ENCODE measurements at places on chromosomes 4 and X.

GRCh38 chr4:971666-972500 is 1.5 kb downstream of the DGKQ start:
- no peak for DNase-seq

DNA sequence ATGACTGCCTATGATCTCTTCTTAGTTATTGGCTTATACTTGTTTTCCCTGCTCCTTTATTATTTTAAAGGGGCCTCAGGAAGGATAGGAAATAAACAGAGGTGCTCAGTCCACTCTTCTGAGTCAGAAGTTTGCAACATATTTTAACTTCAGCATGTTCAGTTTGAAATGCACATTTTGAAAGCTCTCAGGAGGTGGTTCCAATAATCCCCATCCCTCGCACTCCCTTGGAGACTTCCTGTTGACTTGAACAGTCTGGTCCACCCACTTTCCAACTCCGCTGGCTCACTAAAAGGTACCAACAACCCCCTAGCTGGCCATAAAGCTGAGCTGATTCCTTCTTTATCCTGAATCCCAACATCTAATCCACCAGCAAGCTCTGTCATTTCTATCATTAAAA is 78.3 kb upstream of the DUSP21 start:
- no peak for DNase-seq

- DNase-seq: no peak
Observed at GRCh38 chr4:142959173-142959572, 113.1 kb upstream of the INPP4B start.

- DNase-seq: no peak
Observed at GRCh38 chr4:140499391-140499790, 1.3 kb upstream of the MGAT4D start.

DNA sequence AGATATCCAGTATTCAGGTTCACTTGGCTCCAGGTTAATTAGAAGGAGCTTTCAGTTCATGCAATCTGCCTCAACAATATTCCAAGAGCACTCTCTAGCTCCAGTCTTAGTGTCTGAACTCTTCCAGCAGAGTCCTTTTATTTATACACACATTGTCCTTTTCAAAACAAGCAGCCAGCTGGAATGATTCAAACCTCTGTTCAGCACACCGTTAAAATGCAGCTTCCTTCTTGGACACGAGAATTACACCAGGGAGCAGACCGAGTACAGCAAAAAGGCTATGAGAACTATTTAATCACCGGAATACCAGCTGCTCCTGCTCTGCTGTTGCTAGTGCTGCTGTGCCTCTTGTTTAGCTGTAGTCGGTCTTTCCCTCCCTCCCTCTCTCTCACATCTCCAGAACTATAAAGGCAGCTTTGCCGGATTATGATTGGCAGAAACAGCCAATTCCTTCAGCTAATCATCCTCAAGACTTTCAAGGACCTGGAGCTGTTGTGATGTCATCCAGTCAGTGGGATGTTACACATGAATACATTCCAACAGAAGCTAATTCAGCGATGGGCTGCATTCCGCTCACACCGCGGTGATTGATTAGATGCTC is at the start of gene NDST4:
Gene NDST4 (minus strand): TSS at position 115 of the 601 bp plus-strand sequence. CDS start 36,584 bp downstream, outside the sequence.
- DNase-seq: no peak

GRCh38 chr4:31366041-31366440 is 645.9 kb downstream of the PCDH7 start:
- no peak for DNase-seq

GRCh38 chr4:2829321-2829932 is 14.2 kb upstream of the ADD1 start:
- no peak for DNase-seq

DNA sequence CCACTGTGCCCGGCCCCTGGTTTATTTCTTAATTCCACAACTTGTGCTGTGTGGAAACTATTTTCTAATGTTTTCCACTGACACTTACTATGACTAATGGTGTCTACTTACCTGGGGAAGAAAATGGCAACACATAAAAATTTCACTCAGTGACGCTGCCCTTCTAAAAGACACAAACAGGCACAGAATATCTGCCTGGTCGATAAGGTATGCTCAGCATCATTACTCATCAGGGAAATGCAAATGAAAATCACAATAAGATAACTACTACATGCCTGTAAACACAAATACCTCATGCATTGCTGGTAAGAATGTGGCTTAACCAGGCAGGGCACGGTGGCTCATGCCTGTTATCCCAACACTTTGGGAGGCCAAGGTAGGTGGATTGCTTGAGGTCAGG is 61.6 kb downstream of the UBE2K start:
- no peak for DNase-seq

GRCh38 chrX:15683193-15683592 is 18.6 kb upstream of the CLTRN start:
- DNase-seq: no peak

DNA sequence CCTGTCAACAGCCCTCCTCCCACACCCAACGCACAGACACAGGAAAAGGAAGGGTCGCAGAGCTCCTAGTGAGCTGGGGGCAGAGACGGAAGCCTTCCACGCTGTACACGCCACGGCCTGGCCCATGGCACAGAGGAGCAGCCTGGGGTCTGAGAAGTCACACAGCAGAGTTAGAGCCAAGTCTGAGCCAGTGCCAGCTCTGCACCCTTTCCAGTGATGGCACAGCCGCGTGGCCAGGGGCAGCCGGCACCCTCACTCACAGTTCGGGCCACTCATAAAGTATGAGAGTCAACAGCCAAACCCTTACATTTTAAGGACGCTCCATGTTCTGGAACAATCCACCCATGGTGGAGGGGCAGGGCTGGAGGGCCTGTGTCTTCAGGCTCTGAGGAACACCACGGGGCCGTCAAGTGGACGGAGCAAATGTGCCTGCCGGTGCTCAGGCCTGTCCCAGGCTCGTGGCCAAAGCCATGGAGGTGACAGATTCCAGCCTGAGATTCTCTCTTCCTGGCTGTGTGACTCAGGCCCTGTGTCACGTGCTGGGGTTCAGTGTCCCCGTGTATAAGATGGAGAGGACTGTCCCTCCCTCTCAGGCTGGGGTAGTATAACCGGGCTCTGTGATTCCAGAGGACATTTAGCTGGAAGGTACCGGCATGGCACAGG is 91.2 kb downstream of the ABLIM2 start:
- DNase-seq: no peak

Data from anterior cingulate cortex (tissue), 58 donors.